ENCODE measurements at places on chromosomes 5 and 9.

GRCh38 chr9:133916159-133916541 is 76.0 kb downstream of the VAV2 start:
- no peak for DNase-seq

DNA sequence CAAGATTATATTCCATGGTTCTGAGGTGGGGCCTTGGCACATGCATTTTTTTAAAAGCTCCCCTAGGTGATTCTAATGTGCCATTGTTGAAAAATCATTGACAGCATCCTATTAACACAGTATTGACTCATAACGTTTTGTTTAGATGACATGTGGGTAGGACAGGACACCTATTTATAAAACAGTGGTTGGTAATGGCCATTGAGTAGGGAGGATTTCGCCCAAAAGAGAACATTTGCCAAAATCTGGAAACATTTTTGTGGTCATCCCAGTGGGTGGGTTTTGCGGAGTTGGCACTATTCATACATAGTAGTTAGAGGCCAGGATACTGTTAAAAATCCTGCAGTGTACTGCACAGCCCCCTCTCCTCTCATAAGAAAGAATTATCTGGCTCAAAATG is 6.4 kb upstream of the CHD1 start:
- no peak for DNase-seq

- DNase-seq = no peak
These were observed 14.1 kb downstream of the ERP44 start for GRCh38 chr9:100084734-100085133.

DNA sequence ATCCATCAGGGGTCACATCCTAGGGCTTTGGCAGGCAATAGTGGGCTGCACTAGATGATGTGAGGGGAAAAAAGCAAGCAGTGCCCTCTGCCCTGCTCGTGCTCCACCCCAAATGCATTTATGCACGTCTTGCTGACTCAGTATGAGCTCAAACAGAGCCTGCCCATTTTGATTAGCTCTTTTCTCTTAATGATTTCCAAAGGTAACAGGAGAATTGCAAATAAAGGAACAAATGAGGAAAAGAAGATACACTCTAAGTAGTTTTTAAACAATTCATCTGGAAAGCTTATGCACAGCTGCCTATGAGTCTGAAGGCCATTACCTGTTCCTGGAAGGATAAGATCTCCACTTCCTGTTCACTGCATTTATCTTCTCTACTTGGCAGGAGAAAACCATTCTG is 364.2 kb downstream of the TMEM232 start:
- DNase-seq = no peak

GRCh38 chr9:133276001-133276884 is 1.2 kb upstream of the ABO start:
- DNase-seq = no peak

DNA sequence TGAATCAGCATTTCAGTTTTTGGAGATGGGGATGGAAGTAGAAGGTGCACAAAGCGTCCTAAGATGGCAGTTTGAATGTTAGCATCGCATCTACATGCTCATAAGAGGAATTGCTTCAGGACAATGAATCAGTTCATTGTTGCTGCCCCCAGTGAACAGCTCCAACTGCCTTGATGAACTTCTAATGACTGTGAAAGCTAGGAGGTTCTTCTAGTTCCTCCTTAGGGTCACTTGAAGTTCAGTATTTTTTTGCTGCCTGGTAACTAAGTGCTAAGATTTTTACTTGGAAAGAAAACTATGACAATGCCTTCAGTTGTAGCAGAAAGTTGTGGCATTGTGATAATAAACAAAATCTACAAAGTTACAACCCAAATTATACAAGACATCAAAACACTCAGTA is 271.6 kb downstream of the RAB3C start:
- no peak for DNase-seq

- no peak for DNase-seq
These were observed 236.8 kb downstream of the SLIT3 start for GRCh38 chr5:169064093-169064492.

DNA sequence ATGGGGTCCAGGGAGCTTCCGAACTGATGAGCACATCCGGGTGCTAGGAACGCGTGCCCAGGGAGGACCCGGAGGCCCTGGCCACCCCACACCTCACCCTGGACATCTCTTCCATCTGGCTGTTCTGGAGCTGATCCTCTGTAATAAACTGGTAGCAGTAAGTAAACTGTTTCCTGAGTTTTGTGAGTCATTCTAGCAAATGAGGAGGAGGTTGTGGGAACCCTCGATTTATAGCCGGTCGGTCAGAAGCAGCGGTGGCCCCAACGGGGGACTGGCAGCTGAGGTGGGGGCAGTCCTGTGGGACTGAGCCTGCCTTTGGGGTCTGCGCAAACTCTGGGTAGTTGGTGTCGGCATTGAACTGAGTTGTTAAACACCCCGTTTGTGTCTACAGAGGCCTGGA is 15.4 kb upstream of the UBAC1 start:
- DNase-seq = no peak

DNA sequence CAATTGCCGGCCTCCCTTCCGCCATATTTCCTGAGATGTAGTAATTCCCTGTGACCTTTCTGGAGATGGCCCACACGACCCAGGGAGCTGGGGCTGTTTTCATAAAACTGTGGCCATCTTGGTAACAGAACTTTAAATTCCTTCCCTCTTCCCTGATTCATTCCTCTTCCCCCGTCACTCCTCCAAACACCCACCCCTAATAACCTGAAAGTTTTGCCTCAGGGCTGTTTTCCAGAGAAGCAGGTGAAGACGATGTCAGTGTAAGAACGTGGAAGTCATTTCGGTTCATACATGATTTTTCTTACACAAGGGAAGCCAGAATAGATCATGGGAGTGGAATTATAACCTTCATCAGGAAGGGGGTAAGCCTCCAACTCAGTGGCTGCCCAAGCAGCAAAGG is 40.6 kb upstream of the ANKH start:
- no peak for DNase-seq
